Coronary artery (tissue), 2 donors: ENCODE measurements at places on chromosomes 2 and 18.

GRCh38 chr2:40298026-40298425, 153.9 kb downstream of the SLC8A1 start:
- no peak for DNase-seq

GRCh38 chr18:3910512-3910911, 460.5 kb downstream of the TGIF1 start:
- DNase-seq, result no peak

DNA sequence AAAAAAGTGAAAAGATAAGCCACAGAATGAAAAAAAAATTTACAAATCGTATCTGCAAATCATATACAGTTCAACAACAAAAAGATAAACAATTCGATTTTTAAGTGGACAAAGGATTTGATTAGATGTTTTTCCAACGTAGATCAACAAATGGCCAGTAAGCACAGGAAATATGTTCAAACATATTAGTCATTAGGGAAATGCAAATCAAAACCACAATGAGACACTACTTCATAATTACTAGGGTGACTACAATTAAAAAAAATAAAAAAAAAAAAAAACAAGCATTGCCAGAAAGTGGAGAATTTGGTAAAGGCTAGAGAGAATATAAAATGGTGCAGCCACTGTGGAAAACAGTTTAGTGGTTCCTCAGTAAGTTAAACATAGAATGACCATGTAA, 38.3 kb upstream of the RNU4ATAC start:
- DNase-seq, result no peak

DNA sequence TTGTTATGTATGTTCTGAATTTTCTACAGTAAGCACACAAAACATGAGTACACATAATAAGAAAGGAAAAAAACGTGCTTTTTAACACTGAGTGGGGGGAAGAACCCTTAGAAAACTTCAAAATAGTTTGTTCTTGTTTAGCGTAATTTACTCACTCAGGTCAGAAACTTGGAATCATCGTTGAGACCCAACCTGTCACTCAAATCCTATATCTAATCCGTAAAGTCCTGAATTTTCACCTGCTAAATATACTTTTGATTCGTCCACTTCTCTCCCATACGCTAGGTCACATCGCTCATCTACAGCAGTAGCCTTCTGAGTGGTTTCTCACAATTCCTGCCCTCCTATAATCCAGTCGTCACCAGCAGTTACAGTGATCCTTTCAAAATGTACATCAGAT, 767 bp downstream of the TPRKB start:
- no peak for DNase-seq

GRCh38 chr2:183995632-183996031, 602.7 kb upstream of the ZNF804A start:
- no peak for DNase-seq

GRCh38 chr2:46026431-46026830, 270.8 kb upstream of the EPAS1 start:
- DNase-seq, result no peak

- DNase-seq, result no peak
Observed at GRCh38 chr2:181138816-181139215, 158.4 kb downstream of the UBE2E3 start.

GRCh38 chr18:75533209-75533608, 105.7 kb upstream of the SMIM21 start:
- no peak for DNase-seq

DNA sequence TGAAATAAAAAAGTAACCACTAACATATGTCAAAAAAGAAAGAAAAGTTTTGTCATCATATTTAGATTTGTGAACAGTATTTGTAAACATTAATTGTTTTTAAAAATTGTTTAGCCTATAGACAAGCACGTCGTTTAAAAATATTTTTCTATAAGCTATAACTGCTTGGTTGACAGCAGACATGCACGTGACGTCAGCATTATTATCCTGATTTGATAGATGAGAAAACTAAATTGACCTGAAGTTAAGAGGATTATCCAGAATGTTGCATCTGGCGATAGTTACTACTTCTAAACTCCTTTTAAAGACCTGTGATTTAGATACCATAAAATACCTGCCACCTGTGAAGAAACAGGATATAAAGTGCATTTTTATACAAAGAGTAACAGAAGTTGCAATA, 156.9 kb upstream of the BARD1 start:
- no peak for DNase-seq

DNA sequence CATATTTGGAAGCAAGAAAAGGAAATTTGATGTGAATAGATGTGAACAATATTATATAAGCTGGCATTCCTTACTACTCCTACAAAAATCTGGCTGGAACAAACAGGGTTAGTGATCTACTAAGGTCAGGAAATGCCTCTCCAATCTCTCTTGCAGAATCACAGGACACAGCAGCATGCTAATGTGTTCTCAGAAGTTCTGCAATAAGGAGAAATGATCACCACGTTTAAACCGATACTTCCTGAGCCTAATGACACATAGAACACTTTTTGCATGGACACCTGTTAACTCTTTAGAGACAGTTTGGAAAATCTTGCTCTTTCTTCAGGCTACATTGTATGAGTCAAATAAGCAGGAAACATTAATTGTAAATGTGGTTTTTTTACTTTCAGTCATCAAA, 89.6 kb upstream of the MAP3K20 start:
- no peak for DNase-seq

GRCh38 chr2:206940546-206940945, 1.2 kb downstream of the CPO start:
- no peak for DNase-seq

DNA sequence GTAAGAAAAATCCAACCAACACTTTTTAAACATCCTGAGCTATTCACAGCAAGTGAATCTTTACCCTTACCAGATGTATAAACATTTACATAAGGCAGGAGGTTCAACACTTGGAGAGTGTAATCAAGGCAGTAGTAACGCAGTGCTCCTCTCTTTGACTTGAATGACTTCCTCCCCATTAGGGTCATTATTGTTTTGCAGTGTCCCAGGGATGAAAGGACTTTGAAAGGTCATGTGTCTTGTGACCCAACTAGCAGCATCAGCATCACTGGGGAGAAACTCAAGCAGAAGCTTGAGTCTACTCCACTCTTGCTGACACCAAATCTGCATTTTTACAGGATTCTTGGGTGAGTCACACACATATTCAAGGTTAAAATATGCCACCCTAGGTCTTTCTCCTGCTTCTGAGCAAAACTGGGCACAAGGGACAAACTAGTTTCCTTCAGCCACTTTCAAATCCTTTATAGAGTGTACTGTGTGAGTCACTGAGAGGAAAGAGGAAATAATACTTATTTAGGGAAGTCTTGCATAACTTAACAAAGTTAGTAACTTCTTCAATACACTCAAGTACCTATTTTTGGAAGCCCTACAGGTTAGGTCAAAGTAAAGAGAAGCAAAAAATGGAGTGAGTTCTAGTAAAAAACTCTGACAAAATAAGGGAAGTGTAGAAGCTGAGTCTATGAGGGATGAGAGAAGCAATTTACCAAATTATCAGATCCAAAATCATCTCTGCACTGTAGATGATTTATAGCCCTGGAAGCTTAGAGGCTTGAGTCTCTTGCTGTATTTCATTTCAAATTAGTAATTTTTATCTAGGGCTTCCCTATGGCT, 51.0 kb upstream of the EML4 start:
- no peak for DNase-seq

- no peak for DNase-seq
Observed at GRCh38 chr18:39909706-39910105, 2045.3 kb upstream of the PIK3C3 start.

GRCh38 chr2:192161656-192162290, 33.0 kb downstream of the TMEFF2 start:
- DNase-seq, result no peak

DNA sequence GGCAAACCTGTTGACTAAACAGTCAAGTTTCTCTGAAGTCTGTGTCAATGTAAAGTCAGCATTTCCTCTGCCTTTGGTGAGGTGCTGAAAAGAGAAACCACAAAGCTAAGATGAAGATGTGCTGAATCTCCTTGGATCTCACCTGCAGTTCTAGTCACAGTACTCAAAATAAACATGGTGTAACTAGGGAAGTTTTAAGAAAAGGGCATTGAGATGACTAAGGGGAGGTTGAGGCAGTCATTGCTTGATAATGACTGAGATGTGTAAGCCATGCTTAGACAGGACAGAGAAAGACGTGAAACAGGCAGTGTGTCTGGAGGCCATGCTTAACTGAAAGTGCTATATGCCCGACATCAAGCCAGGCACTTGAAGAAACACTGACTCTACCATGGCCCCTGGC, 1010.0 kb upstream of the CELF4 start:
- DNase-seq, result no peak

DNA sequence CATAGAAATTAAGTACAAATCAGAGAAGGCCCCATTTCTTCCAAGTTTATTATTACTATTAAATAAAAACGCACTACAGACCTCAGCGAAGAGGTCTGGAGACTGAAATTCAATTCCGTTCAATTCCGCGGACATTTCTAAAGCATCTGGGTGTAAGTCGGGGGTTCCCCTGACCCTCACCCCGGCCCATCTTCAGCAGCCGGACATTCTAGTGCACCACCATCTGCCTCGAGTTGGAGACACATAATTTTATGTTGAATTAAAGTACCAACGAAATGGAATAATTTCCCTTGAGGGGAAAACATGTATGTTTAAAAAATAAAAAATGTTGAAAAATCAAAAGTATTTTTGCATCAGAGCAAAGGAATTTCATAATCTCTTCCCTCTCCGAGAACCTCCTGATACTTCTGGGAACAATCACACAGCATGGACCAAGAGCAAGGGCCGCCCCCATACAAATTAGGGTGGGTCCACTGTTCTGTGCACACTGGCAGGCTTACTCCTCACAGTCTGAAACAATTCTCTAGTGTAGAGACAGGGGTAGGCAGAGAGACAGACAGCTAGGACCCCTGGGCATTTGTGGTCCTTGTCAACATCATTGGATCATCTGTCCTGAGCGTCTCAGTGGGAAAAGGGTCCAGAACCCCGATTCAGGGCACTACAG, 29.3 kb downstream of the MBP start:
- peak; percentile 73 for DNase-seq

- peak; percentile 54 for DNase-seq
Observed at GRCh38 chr2:15734674-15735483, 143.2 kb downstream of the DDX1 start.

DNA sequence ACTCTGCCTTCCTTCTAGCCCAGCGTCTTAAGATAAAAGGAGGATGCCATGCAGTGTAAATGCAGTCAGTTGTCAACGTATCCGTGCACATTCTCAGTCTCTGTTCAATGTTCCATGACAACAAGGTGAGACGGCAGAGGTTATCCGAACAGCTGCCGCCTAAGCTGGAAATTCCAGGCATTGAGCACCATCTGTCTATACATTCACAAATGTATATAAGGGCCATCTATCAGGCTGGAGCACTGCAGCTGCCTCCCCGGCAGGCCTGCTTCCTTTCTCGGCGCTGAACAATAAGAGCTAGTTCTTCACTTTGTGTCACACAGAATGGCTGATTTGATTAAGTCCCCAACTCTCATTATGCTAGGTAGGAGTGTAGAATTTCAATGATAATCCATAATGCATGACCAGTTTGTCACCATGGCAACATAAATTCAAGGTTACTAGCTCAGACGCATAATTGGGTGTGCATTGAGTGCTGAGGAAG, 282.2 kb upstream of the SOX11 start:
- DNase-seq, result no peak

GRCh38 chr2:118986738-118987137, 44.7 kb downstream of the MARCO start:
- no peak for DNase-seq

GRCh38 chr2:58710795-58711279, 469.7 kb upstream of the FANCL start:
- no peak for DNase-seq

- DNase-seq, result no peak
Observed at GRCh38 chr18:45764000-45764686, 40.2 kb downstream of the SLC14A1 start.

DNA sequence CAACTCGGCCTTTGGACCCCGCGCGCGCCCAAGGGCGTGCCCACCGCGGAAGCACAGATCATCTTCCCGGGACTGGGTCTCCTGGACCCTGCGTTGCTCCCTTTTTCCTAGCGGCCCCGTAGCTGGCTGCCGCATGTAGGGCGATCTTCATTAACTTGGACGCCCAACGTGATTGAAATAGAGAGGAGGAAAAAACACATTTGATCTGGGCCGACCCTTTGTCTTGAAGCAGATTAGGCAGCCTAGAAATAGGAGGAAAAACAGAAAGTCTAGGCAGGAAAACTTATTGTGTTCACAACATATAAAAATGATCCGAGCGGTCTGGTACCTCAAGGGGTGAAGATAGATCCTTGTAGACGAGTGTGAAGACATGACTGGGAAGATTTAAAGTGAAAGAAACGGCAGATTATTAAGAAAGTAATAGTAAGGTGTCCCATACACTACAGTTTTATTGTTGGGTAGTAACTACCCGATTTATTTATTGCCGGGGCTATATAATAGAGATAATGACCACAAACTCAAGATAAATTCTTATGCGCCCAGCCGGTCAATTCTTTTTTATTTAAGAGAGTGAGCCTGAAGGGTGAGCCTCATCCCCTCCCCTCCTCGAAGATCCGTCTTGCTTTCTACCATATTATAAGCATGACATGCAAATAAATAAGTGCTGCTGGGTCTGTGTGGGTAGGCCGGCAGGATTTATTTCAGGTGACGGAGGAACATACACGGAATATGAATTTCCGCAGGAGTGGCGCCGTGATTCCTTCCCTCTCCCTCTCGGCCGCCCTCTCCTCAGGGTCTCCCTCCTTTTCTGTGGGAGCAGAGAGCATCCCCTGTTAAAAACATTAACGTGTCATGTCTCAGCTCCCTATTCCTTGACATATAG, 147.4 kb downstream of the MEIS1 start:
- no peak for DNase-seq

- DNase-seq, result no peak
Observed at GRCh38 chr2:165825041-165825440, 31.0 kb upstream of the GALNT3 start.

DNA sequence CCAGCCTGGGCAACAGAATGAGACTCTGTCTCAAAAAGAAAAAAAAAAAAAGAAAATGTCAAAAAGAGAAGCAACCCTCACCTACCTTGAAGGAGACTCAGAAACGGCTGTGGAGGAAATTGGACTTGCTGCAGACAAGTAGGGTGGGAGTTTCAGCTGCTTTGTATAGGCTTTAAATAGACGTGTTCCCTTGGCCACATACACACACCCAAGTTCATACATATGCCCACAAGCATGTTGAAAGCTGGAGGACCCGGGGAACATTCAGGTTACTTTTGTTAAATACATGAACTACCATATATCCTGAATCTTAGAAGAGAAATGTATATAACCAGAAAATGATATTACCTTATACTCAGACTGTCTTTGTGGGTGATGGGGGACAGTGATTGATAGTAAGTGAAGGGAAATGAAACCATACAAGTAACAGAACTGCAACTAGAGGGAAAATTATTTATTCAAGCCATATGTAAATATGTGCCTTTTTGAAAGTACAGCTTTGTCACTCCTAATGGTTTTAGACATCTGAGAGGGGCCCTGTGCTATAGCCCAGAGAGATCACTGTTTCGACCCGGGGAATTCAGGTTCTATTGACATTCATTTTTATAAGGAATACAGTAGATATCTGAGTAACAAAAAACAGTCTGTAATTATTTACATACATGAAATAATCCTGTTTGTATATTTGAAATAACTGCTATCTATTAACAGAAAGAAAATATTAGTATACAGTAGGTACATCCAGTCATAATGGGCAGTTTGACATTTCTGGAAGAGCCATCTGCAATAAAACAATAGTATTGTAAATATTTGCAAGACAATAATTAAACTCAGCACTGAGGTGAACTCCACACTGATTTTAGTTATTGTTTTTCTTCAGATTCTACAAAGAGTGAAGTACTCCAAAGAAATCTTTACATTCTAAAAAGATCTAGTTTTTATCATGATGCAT, 48.0 kb upstream of the TGIF1 start:
- no peak for DNase-seq
